Ovary (tissue), 10 donors: ENCODE measurements at places on chromosomes 3 and 15. TPM values are rescaled to one million over a fixed set of nuclear protein-coding genes. Genes with fewer than 3 reads are reported as not detected.

- no peak for DNase-seq
Measured at GRCh38 chr3:59677747-59678702, 628.2 kb upstream of the CFAP20DC start.

DNA sequence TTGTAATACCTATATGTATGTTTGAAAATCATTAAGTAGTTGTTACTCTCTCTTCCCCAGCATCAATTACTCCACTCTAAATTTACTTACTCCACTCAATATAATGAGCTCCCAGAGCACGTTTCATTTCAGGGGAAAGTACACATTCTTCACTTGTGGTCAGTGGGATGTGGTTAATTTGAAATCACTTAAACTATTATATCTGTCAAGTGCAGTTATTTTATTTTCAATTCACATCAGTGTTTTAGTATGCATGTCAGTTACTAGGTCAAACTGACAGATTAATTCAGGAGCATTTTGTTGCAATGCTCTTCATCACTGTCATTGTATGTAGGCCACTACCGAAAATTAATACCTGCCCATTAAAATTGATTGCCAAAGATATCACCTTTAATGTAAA lies 376.1 kb downstream of the ZIC4 start:
- no peak for DNase-seq

Gene CGNL1
- polyA plus RNA-seq = 24.0 TPM

Gene CP
- 2.1 TPM for polyA plus RNA-seq

- no peak for DNase-seq
Measured at GRCh38 chr15:58145606-58146005, 7.4 kb downstream of the AQP9 start.

DNA sequence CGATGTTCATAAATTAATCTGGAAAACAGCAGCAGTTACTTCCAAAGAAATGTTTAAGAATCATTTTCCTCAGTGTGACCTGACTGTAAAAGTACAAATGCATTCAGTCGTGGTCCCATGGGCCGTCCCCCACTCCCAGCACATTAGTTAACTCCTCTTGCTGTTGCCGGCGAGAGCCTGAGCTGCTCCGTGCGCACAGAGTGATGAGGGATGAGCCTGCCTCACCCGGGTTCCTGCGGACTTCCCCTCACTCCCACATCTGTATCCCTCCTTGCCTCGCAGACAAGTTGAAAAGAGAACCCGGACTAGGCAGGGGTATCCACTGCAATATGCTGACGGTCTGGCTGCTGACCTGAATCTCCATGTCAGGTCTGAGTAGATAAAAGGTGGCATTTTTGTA lies 861.7 kb upstream of the NR2F2 start:
- DNase-seq = peak; percentile 48

Gene TEX55
- not detected for polyA plus RNA-seq

DNA sequence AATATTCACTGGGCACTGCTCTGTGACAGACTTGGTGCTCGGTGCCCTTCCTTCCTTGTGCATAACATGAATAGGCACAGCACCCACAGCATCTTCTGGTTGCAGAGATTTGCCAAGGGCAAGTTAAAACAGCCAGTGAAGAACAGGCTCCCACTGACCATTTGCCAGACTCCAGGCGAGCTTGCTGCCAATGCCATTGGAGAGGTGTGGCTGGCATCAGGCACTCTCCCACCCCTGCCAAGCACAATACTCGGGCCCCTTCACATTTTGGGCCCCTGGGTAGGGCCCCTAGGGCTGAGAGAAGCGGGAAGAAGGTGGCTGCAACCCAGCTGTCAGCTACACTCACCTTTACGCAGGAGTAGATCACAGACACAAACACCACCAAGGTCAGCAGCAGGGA lies 112.1 kb downstream of the SEC22A start:
- no peak for DNase-seq

Gene CSPG5
- polyA plus RNA-seq = 0.42 TPM

DNA sequence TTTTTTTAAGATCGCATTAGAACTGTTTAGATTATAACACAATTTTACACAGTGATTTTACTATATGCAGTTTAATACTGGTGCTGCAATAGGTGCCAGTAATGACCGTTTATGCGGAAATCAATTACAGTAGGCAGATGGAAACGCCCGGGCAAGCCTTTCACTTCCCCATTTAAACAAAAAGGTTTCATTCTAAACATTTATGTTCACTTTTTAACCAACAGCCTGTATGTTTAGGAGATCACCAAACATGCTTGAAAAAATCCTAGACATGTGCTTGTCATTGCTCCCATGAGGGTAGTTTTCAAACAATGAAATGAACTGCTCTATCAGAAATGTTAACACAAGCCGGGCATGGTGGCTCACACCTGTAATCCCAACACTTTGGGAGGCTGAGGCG lies 2.7 kb downstream of the BNIP2 start:
- DNase-seq = no peak

GRCh38 chr3:56219894-56220805 lies 248.1 kb downstream of the ERC2 start:
- no peak for DNase-seq

DNA sequence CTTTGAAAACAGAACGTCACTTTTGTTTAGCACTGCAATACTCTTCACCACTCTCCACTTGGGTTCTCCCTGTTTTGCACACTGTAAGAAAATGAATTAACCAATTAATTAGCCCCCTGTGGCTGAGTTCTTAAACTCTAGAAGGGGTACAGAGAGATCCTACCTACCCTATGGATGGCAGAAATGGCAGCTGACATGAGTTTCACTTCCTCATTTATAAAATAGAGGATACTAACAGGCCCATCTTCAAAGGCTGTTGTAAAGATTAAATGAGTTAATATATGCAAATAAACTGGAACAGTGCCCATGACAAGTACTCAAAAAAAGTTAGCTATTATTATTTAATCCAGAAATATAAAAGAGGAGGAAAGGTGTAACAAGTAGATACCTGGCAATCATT lies 36.9 kb downstream of the SUCLG2 start:
- no peak for DNase-seq

GRCh38 chr15:88874684-88875083 lies 20.7 kb downstream of the HAPLN3 start:
- no peak for DNase-seq

GRCh38 chr3:189038773-189039745 lies 132.7 kb upstream of the TPRG1 start:
- no peak for DNase-seq

DNA sequence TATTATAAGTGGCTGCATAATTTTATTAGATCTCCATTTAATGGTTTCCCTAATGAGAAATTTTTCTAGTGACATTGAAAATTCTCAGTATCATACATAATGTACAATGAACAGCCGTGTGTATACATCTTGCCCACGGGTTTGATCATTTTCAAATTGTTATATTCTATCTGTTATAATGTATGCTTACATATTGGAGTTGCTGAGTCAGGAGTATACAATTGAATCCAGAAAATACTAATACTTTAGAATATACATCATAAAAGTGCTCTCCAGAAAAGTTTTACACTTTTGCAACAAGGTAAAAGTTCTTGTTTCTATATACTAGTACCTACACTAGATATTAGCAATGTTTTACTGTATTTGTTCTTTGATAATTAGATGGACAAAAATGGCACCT lies 82.8 kb downstream of the SPATA16 start:
- DNase-seq = no peak

Gene CCDC12
- 66.7 TPM for polyA plus RNA-seq

GRCh38 chr15:63933522-63933921 lies 99.8 kb upstream of the HERC1 start:
- no peak for DNase-seq

GRCh38 chr3:172021859-172022258 lies 17.5 kb upstream of the FNDC3B start:
- no peak for DNase-seq

- DNase-seq = peak; percentile 59
Measured at GRCh38 chr3:128969993-128970739, 23.7 kb downstream of the CFAP92 start.

Gene RETNLB
- polyA plus RNA-seq = not detected

DNA sequence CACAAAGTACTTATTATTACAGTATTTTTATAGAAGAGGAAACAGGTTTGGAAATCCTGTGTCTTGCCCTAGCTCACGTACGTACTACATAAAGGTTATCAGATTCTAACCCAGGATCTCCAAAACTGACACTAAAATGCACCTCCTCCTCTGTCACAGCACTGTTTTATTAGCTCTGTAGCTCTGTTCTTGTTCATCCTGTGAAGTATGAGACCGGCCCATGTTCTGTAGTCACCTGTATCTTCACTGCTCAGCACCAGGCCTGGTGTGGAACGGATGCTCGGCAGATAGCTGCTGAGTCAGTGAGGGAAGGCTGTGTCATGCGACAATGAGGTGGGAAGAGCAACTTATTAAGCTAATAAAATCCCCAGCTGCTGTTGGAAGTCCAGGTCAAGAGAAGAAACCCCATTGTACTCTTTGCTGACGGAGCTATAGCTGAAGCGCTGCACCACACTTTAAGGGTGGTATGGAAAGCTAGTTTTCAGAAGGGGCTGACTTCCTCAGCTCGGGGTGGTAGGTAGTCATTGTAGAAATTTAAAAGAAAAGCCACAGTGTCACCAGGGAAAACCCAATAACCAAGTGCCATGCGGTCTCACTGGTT lies 22.8 kb downstream of the BCL2A1 start:
- no peak for DNase-seq

- DNase-seq = no peak
Measured at GRCh38 chr15:89591834-89592233, 16.6 kb downstream of the TICRR start.

Gene SPSB4
- 0.57 TPM for polyA plus RNA-seq

Gene A4GNT
- polyA plus RNA-seq = not detected

- no peak for DNase-seq
Measured at GRCh38 chr3:27559835-27560234, 75.7 kb upstream of the SLC4A7 start.

DNA sequence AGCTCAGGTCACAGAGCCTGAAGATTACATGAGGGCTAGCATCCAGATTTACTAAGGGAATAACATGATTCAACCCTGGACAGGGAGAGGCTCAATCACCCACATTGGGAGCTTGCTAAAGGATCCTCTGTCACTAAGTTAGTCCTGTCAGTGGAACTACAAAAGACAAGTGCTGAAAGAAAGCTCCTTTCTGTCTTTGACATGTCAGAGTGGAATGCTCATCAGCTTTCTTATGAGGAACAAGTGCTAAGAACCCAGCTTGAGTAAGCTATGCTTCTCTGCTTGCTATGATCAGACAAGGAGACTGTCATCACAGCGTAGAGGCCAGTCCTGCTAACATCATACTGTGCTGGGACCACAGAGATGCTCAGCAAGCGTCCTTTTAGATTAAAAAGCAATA lies 74.5 kb downstream of the MB21D2 start:
- no peak for DNase-seq
